ENCODE measurements at places on chromosomes 4 and X.

DNA sequence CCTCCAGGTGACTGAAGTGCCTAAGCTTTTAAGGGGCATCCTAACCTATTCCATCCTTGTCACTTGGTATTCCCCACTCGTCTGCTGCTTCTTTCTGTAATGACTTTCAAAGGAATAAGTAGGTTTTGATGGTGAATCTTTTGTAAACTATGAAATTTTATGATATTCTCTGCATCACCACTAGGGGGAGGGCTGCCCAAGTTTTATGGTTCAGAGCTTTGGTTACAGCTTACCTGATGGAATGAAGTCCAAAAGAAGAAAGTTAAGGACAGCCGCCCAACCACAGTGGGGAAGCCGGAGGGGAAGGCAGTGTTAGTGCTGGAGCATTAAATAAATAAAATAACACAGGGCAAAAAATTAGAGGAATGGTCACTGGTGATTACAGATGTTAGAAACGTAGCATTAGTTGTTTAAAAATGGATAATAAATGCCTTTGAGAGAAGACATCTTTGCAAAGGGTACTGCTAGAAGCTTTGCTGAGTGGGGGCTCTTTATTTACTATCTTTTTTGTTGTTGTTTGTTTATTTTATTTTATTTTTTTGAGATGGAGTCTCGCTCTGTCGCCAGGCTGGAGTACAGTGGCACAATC lies 204.9 kb downstream of the GBA3 start:
- DNase-seq, result peak; percentile 17

- no peak for DNase-seq
Observed at GRCh38 chr4:173499658-173500535, 30.1 kb downstream of the HAND2 start.

DNA sequence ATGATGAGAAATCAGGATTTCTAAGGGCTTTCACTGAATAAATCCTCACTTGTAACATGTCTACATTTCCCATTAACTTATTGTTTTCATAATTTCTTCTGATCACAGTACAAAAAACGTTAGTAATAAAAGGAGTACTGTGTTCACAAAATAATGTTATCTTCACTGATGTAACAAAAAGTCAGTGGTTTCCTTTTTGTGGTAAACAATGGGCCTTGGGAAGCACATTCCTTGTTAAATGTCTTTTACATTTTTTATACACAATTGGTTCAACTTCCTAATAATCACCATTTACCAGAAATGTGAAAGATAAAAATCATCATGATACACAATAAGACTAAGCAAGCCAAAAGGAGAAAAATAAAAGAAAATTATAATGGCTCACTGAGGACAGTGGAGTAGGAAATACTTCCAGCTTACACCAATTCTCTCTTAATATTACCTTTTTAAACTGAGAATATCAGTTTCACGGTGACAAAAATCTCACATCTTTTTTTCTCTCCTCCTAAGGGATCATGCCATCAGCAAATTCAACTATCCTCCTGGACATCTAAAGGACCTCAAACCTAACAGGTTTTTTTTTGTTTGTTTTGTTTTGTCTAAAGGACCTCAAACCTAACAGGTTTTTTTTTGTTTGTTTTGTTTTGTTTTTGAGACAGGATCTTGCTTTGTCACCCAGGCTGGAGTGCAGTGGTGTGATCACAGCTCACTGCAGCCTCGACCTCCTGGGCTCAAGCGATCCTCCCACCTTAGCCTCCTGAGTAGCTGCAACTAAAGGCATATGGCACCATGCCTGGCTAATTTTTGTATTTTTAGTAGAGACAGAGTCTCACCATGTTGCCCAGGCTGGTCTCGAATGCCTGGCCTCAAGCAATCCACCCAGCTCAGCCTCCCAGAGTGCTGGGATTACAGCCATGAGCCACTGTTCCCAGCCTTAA lies 57.3 kb downstream of the FRYL start:
- peak; percentile 14 for DNase-seq

DNA sequence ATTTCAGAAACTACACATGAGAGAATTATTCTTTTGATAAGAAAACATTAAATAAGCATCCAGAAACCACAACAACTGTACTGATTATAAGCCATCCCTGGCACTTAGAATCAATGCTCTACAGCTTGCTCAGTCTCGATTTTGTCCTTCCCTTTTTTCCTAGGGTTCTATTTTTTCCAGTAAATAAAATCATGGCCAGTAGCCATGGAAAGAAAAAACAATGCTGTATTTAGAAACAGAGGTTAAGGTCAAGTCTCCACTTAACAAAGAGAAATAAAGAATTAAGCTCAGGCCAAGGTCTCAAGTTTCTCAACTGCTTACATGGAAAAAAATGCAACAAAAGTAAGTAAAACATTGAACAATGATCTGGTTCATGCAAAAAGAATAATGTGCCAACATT lies 38.7 kb upstream of the GRID2 start:
- no peak for DNase-seq

DNA sequence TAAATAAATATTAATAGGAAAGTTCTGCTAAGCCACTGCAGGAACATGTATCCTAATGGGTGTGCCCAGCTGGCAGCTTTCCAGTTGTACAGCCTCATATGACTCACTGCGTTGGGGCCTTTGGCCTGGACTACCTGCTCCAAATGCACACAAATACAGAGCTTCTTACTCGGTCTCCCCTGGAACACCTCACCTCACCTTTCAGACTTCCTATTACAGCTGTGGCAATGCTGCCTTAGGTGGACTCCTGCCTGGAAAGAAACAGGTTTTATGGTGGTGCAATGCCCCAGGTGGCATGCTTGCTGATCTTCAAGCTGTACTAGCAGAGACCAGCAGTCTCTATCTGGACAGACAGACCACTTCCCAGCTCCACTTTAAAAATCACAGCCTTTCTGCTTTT lies 85.7 kb upstream of the EXOC1L start:
- peak; percentile 13 for DNase-seq

- DNase-seq, result no peak
Observed at GRCh38 chrX:118171356-118171755, 54.7 kb upstream of the KLHL13 start.

- DNase-seq, result no peak
Observed at GRCh38 chrX:2554891-2555290, 54.1 kb upstream of the DHRSX start.

DNA sequence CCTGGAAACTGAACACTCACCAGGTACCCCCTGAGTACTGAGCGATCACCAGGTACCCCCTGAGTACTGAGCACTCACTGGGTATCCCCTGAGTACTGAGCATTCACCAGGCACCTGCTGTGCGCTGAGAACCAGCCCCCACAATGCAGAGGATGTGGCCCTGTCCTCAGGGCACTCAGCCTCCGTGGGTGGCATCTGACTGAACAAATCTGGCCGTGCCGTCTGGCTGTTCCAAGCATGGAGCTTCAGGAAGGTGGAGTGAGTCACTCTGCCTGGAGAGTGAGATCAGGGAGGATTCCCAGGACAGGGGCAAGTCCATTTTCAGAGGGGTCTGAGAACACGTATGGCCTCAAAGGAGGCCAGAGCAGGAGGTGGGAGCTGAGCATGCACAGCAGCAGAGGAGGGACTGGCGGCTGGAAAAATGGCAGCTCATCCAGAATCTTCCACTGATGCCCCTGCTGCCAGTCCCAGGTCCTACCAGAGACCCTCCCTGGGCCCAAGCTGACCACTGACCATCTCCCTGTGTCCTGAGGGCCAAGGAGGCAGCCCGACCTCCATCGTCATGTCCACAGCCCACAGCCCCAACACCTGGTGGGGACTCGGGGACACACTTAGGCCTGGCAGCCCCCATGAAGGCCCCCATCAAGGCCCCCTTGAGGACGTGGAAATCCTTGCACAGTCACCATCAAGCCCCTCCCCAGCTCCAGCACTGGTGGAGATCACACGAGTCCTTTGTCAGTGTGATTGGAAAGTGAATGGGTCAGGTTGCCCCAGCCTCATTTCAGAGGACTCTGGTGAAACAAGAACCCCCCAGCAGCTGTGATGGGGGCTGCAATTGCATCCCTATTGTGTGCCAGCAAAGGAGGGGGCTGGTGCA lies 94.1 kb downstream of the HMX1 start:
- no peak for DNase-seq

DNA sequence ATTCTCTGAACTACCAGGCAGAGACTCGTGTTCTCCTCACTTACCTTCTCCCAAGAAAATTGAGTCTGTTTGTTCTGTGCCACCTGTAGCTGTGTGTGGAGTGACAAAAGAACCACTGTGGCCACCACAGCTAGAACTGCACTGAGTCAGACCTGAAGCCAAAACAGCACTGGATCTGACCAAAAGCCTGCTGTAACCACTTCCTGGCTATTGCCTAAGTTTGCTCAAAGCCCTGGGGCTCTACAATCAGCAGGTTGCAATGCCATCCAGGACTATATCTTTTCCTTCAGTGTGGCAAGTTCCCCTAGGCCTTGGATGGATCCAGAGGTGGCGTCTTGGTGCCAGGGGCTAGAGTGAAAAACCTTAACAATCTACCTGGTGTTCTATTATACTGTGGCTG lies 449.1 kb downstream of the FAM133A start:
- DNase-seq, result no peak

DNA sequence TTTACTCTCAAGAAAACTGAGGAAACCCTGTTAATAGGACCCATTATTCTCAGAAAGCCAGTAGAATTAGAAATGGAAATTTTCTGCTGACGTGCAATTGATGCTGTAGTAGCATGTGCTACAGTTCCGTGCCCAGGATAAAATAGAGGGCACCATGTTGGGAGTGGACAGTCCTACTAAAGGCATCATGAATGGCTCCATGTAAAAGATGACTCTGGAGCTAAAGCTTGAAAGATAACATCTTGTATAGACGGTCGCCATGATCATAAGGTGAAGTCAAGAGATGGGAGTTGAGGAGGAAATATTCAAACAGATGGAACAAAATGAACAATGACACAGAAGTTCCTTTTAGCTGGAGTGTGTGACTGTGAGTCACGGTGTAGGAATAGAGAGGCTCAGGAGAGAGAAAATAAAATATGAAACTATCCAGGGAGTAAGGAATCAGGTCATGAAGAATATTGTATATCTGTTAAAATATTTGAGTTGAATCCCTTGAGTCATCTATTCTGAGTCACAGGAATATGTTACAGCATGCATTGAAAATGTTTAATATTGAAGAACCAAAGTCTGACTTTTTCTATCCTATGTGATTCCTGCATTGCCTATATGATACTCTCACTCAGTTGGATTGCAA lies 31.8 kb downstream of the ANXA10 start:
- DNase-seq, result peak; percentile 85

GRCh38 chrX:102833136-102833535 lies 103.9 kb upstream of the RAB40AL start:
- DNase-seq, result peak; percentile 47

DNA sequence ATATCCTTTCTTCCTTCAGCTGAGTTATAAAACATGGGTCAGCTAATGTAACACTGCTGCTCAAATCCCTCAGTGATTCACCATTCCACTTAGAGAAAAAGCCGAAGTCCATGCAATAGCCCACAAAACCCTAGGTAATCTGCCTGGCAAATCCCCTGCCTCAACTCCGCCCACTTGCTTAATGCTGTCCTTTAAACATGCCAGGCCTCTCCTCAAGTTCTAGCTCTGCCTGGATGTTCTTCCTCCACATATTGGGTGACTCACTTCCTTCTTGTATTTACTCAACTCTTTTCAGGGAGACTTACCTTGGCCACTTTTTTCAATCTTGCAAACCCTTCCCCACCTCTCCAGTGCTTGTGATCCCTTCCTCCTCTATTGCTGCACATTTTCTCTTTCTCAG lies 89.8 kb downstream of the EMCN start:
- DNase-seq, result peak; percentile 71

GRCh38 chr4:107736924-107737448 lies 17.0 kb upstream of the PAPSS1 start:
- peak; percentile 29 for DNase-seq

DNA sequence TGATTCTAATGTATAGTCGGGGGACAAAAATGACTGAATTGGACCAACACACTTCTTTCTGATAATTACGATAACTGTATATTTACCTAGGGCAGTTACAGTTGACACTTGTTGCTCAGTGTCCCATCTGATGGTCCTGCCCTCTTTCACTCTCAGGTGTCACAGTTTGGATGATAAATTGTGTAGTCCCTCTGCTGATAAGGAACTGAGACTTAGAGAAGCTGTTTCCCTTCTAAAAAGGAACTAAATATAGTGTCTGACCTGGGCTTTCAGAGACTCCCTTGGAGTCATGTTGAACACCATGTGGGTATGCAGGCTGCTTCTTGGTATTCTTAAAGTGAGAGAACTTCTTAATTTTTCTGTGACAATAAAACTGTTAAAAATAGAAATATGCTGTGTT lies 23.7 kb upstream of the PNPLA4 start:
- DNase-seq, result no peak

DNA sequence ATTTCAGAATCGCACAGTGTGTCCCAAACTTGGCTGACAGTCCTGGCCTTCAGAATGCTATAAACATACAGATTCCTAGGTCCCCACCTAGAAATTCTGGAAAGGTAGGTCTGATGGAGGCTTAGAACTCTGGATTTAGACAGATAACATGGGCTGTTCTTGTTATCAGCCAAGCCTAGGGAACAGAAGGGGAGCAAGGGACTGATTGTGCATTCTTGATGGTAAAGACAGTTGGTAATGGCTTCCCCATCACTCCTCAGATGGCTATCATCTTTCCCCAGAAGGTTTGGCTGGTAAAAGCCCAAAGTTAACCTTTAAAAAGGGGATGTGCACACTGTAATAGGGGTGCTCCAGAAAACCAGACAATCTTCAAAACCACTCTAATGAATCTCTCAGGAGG lies 35.7 kb downstream of the DIPK2B start:
- DNase-seq, result no peak

DNA sequence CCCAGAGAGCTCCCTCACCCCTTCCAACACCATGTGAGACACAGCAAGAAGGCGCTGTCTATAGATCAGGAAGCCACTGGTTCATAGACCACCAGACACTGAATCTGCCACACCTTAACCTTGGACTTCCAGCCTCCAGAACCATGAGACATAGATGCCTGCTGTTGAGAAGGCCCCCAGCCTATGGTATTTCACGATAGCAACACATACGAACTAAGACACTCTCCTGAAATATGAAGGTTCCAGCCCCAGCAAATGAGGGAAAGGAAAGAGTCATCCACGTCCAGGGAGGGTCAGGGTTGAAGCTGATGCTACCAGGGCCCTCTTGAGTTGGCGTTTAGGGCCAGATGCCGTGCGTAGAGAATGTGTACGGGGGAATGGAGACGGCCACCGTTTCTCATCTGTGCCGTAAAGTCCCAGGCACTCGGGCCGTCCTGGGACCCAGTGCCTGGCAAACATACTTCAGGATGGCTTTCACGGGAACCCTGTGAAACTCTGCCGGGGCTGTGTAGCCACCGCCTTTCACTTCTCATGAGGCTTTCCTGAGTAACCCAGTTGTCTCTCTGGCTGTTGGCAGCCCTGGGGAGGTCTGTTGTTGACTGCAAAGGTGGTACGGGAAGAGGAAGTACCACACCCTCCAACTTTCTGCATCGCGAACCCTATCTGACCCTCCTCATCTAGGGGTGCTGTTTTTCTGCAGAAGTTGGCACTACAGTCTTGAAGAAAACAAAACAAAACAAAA lies 17.7 kb upstream of the P2RY8 start:
- no peak for DNase-seq
